ENCODE measurements at places on chromosomes 2 and 18.
A peak's percentile ranks its signal among the peaks of the same experiment; 100 is the strongest.

- peak; percentile 52 for DNase-seq
Measured at GRCh38 chr2:8682719-8683667, 1.1 kb downstream of the ID2 start.

DNA sequence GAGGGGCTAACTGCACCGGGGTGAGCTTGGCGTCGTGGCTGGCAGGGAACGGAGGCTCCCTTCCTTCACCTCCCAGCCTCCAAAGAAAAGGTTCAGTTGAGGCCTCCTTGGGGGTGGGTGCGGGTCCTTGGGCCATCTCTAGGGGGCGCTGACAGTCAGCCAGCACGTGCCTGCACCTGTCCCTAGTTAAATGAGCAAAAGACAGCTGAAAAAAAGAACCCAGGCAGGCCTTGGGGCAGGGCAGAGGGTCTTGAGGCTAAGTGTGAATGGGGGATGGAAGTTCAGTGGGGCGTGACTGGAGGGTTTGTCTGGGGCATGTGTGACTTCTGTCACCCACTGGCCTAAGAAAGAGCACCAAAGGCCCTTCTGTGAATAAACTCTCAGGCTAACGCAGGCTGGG is 56.4 kb downstream of the ZFP36L2 start:
- DNase-seq: peak; percentile 77

- peak; percentile 77 for DNase-seq
Measured at GRCh38 chr2:23475036-23475435, 90.1 kb downstream of the KLHL29 start.

DNA sequence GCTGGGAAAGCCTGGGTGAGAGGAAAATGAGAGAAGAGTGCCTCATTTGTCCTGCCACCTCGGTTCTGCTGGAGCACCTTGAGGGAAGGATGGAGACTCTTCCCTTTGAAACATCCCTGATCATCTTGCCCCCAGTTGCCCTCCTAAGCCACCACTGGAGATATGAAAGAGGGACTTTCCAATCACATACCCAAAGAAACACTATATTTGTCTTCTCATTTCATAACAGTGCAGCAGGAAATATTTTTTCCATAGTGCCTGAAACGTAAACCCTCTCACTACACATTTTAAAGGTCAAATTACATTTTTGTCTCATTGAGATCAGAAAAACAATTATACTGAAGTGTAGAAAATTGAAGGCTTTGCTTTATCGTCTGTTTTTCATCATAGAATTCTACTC is 63.3 kb downstream of the KCTD18 start:
- no peak for DNase-seq

DNA sequence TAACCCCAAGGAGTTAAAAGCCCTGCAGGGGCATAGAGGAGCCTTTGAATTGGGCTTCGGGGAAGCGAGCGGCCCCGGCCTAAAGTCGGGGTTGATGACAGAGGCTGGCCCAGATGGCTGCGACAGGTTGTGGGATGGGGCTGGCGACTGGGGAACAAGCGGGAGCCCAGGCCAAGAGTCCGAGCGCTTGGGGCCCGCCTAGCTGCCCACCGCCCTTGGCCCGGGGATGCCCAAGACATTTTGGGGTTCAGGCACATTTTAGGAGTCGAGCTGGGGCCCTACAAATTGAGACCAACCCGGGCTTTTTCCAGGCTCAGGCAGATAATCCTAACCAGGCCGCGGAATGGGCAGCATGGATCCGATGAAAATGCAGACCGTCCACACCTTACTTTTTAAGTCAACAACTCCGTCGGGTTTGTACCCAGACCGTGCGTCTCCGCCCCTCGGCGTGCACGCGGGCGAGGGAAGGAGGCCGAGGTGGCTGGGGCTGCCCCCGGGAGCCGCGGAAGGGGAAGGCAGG is 507 bp downstream of the RTKN start:
- DNase-seq: no peak

GRCh38 chr18:77102259-77103040 is 30.1 kb downstream of the MBP start:
- no peak for DNase-seq

DNA sequence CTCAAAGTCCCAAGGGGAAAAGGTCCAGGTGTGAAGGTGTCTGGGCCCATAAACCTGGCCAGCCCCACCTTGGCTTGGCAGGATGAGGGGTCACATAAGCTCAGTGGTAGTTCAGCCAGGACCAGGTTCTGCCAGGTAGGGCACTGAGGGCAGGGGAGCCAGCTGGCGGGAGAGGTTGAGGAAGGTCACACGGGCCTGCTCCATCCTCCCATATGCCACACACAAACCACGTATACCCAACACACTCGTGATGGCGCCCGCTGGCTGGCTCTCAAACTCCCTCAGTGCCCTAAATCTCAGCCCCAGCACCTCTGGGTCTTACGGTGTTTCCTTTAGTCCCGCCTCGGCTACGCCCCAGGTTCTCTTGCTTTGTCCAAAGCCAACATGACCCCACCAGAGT is 160.5 kb downstream of the ZFP36L2 start:
- DNase-seq: no peak

GRCh38 chr2:19829672-19830071 is 72.1 kb downstream of the TTC32 start:
- DNase-seq: no peak

- DNase-seq: no peak
Measured at GRCh38 chr2:152644189-152644873, 72.9 kb downstream of the PRPF40A start.

- no peak for DNase-seq
Measured at GRCh38 chr2:43762286-43762685, 11.6 kb upstream of the DYNC2LI1 start.

DNA sequence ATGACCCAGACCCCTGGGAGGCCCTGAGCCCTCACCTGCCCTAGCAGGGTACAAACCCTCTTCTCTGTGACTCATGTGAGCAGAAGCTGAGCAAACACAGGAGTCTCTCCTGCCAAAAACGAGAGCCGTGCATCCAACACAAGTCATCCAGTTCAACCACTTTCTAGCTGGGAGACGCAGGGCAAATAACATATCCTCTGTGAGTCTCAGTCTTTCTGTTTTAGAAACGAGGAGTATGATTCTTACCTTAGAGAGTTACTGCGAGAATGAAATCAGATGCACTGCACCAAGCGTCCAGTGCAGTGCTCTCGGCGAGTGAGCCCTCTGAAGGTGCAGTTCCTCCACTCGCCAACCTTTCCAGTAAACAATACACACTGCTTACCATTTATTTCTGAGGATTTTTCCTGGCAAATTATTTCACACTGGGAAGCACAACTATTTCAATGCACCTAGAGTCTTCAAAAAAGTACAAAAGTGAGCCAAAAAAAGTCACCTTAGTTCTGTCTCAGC is 331.8 kb upstream of the MYT1L start:
- DNase-seq: no peak

- no peak for DNase-seq
Measured at GRCh38 chr2:203790134-203790852, 77.3 kb upstream of the CTLA4 start.

DNA sequence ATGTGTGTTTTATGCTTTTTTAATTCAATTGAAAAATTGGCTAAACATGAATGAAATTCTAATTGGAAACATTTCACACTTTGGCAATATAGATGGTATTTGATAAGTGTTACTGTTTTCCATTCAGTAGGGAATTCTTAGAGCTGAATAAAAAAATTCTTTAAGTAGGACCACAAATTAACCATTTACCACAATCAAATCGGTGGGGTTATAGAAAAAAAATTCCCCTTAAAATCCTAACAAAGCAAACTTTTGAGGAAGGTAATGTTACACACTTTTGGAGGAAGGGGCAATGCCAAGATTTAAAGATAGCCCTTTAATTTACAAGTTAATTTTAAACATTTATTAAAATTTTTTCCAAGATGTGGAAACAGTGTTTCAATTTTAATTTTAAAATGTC is 279.0 kb upstream of the FIGN start:
- no peak for DNase-seq

- DNase-seq: no peak
Measured at GRCh38 chr2:237181844-237182243, 96.2 kb downstream of the COPS8 start.

DNA sequence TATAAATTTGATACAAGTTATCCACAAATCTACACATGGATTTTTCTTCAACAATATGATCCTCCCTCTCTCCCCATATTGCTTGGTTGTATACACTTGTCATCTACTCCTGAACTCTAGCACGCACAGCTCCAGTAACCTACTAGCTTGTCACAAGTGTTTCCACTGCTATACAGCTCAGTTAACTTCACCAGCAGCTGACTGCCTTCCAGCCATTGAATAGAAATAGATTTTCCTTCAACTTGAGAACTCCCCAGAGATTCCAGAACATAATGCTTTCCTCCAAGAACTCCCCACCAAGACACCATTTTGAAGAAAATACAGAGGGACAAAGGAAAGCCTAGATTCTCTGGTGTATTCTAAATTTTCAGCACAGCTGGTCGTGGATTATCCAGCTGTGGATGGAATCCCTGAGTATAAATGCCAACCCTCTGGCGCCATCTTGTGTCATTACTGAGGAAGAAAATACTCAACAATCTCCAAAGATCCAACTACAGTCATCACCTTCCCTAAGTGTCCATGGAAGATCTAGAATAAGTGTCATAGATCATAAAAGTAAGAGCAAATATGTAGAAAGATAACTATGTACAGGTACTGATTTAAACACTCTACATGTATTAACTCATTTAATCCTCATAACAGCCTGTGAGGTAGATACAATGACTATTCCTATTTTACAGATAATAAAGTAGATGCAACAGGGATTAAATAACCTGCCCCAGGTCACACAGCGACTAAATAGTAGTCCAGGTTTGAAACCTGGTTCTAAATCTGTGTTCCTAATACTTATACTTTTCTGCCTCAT is 156.7 kb downstream of the ARHGAP28 start:
- DNase-seq: peak; percentile 4

GRCh38 chr2:168708080-168708479 is 94.4 kb upstream of the NOSTRIN start:
- DNase-seq: no peak

DNA sequence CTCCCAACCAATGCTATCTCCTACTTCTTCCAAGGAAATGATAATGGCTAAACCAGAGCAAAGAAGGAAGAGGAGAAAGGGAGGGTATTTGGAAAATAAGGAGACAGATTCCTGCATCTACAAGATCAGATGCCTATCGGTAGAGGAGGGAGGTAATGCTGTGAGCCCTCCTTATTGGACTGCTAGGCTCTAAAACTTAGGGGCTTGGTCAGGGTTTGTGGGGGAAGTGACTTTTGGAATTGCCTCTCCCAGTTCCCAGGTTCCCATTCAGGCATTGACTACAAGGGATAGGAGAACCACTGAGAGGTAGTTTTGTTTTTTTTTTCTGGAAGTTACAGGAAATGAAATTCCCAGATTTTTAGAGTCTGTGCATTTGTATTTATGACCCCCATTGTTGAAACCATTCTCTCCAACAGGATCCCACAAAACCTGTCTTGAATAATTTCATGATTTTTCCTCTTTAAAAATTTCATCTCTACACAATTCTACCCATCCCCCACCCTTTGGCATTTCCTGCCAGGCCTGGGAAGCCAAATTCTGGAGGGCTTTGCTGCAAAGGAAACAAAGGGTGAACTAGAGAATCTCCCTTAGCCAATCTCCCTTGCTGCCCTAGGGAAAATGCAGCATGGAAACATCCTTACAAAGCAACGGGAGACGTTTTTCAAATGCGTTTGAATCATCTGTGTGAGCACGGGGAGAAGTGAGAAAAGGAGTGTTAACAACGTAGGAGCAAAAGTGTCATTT is 282.1 kb upstream of the EPAS1 start:
- DNase-seq: no peak

DNA sequence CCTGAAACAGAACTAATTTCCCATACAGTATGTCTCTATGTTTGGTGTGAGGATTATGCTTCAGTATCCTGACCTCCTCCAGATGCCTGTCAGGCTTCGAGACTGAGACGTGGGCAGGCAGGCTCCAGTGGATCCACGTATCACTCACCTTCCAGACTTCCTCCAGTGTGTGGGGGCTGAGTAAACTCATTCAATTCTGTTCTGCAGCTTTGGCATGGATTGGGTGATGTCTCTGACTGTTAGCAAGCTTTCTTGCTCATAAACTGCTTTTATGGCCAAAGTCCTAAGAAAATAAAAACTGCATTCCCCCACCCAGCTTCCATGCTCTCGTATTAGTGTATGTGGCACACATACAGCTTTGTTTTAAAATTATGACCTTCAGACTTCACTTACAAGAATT is 53.6 kb downstream of the CCDC93 start:
- no peak for DNase-seq

DNA sequence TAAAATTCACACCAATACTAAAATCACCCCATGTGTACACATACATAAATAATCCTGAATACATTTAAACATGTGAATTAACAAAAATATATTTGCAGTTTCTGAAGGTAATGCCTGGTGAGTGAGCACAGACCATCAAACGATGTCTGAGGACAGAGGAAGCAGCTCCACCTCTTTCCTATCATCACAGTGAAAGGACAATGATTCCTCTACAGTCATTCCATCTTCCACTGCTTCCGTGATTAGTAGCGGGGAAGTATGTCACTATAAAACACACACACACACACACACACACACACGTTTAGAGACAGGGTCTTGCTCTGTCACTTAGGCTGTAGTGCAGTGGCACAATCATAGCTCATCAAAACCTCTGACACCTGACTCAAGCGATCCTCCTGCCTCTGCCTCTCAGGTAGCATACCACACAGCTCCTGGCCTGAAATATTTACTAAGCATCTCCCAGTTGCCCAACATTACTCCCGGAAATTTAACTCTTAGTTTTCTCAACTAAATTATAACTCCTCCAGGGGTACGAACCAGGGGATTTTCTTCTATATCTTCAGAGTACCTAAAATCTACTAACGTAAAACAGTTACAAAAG is 12.8 kb downstream of the FAM210A start:
- DNase-seq: no peak

DNA sequence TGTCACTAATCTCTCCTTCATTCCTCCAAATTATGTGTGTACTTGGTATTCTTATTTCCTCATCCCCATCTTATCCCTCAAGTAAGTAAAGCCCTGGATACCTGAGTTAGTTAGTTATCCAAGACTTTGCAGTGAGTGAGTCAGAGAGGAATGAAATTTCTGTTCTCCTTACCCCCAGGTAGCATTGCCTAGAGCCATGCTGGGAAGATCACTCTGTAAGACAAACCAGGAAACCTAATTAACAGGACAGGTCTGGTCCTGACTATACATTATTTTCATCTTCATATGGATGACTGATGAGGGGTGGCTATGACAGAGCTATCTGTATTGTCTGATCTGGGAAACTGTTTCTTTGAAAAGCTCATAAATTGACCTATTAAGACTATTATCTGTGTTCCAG is 55.0 kb upstream of the ITGA6 start:
- DNase-seq: no peak

DNA sequence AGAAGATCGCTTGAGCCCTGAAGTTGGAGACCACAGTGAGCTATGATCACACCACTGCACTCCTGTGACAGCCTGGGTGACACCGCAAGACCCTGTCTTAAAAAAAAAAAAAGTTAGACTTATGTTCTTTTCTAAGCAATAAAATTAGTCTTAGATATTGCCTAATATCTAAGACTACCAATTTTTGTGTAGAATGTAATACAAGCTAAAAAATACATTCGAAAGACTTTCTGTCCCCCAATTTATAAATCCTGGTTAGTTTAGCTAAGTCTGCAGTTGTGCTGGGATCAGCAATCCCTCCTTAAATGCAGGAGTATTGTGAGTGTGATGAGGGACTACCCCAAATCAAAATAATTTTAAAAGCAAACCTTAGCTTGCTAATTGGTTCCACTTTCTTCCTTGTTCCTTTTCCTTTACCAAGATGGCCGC is 358 bp upstream of the STAMBP start:
- DNase-seq: no peak

Measured in HAP-1 (cell line).